ENCODE measurements at places on chromosomes 16 and 17. TPM values are rescaled to one million over a fixed set of nuclear protein-coding genes. Genes with fewer than 3 reads are reported as not detected.

DNA sequence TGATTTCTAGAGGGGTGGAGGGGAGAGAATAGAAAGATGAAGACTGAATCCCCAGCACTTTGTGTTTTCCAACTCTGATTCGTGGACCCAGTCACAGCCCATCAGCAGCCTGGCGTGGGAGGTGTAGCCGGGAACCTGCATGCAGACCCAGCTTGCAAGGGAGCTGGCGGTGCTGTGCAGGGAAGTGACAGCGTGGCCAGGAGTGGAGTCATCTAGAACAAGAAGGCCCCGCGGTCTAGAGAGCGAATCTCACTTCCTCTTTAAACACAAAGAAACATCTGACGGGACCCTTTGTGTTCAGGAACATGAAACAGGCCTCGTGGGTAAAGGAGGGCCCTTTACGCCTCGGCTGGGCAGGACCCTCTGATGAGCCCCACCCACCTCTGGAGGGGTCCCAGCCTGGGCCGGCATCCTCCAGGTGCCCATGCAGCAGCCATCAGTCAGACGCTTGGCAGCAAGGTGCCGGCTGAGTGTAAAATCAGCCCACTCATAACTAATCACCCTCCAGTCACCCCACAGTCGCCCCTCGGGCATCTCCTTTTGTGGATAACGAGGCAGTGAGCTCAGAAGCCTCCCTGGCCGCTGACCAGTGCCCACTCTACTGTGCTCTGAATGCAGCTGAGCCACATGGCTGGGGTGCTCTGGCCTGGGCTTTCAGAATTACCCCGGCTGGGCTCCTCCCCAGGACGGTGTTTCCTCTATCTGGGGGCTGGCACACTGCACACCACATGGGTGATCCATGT is 4.4 kb downstream of the SNAI3 start:
- DNase-seq, result no peak

HIRIP3 gene
- total RNA-seq, result 6.0 TPM

DNA sequence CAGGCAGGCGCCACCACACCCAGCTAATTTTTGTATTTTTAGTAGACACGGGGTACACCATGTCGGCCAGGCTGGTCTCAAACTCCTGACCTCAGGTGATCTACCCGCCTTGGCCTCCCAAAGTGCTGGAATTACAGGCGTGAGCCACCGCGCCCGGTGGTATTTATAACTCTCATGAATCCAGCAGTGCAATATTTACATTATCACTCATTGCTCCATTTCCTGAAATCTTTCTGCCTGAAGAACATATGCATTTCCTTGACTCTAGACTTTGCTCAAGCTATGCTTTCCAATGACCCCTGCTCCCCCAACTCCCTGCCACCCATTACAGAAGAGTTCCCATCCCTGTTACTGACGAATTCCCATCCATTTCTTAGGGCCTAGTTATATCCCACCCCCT is 19.7 kb upstream of the NDUFAB1 start:
- no peak for DNase-seq

DNA sequence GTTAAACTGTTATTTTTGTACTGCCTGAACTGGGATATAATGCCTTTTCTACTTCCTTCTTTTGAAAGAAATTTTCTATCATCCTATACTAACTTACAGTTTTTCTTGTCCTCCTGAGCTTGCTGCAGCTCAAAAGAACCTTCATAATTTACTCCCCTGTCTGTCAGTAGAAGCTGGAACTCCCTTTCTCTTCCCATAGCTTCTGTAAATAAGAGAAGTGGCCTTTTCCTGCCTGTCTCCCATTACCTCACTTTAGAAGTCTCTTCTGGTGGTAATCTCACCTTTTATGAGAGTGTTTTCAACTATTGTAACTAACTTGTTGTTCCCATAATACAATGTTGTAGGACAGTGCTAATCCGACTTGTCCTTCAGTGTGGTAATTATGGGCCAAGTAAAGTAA is 246.7 kb upstream of the TBX2 start:
- DNase-seq, result no peak

DNA sequence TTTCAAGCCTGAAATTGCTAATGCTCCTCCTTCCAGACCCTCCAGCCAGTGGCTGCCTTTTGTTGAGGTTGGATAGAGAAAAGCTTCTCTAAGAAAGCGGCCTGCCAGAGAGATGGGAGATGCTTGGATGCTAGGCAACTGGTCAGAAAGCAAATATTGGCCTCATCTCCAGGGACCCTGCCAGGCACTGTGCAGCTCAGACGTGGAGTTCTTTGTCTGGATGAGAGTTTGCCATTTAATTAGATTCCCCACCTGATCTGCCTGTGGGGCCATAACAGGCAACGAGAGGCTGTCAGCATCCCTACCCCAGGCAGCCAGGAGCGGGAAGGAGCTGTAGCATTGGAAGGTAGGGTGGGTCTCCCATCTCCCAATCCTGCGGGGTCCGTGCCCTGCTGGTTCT is 52.7 kb downstream of the ASIC2 start:
- DNase-seq, result no peak

DNA sequence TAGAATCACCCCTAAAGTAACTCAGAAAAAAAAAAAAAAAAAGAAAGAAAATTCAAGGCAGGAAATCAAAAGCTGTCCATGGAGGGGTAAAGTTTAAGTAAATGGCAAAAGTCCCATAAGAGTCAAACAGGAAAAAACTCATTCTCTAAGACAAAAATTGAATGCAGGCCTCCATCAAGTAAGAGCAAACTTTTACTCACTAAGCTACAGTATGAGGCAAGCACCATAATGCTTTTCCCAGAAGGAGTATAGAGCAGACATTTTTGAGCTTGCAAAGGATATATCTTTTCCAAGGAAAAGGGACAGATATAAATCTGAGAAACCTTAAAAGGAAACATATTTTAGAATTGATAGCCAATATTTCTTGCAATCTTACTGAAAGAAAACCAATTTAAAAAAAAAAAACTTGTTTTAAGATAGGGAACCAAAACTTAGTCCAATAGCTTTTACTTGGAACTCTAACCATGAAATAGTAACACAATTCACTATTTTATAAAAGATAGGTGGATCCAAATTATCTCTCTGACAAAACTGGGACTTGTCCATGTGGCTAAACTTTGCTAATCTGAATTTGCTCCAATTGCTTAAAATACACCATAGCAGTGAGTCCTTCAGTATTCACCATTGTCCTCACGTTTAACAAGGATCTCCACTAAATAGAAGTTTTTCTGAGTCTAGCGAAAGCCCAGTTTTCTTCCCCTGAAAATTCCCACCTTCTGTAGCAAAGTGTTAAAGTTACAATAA is 99.8 kb downstream of the CDH11 start:
- DNase-seq, result no peak

GRCh38 chr17:57943140-57943539 is 12.1 kb downstream of the CUEDC1 start:
- peak; percentile 38 for DNase-seq

DNA sequence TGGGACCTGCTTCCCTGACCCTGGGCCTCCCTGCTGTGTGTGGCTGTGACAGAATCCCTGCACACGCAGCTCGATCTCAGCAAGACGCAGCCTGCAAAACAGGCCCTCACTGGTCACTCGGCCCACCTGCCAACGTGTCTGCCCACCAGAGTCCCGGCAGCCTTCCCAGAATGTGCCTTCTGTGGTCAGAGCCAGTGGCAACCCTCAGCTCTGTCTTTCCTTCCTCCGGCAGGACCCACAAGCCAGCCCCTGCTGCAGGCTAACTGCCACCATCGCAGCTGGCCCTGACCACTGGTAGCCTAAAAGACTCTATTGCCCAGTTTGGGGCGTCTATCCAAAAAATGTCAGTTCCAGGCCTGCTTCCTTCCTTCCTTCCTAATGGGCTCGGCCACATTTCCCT is 83.2 kb downstream of the LITAF start:
- no peak for DNase-seq

SLC6A2 gene
- total RNA-seq, result 0.26 TPM

GRCh38 chr16:30929167-30929566 is 5.8 kb downstream of the FBXL19 start:
- no peak for DNase-seq

TBC1D3C gene
- 0.38 TPM for total RNA-seq

DNA sequence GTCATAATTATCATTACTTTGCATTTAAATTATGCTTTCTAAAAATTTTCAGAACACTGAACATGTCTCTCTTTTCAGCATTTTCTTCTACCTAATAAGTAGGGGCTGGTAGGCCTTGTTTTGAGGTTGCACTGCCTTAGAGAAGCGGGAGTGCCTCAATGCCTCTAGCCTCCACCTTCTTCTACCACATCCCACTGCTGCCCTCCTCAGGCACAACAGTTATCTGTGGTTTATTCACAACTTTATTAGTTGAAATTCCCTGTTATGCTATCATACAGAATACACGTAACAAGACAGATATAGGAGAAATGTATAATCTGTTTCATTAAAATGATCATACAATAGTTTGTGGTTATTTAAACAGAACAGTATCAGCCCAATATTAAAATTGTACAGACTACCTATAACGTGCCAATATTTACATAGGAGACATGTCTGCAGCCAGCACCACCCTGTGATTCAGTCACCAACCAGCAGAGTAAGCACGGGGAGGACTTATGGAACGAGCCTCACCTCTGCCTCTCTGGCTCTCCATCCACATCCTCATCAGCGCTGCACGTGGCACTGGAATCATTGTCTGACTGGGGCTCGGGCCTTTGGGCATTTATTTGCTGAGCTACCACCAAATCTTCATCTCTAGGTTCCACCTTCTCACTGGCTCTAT is 101.2 kb downstream of the TTC19 start:
- peak; percentile 7 for DNase-seq

CTRB1 gene
- not detected for total RNA-seq

ABCA8 gene
- under 0.01 TPM for total RNA-seq

GRIN2C gene
- under 0.01 TPM for total RNA-seq

GRCh38 chr17:46020023-46020761 is 21.1 kb downstream of the STH start:
- no peak for DNase-seq

GRCh38 chr16:53852678-53853077 is 148.7 kb downstream of the FTO start:
- DNase-seq, result no peak

CHST5 gene
- total RNA-seq, result not detected

NPIPA8 gene
- not detected for total RNA-seq

DNA sequence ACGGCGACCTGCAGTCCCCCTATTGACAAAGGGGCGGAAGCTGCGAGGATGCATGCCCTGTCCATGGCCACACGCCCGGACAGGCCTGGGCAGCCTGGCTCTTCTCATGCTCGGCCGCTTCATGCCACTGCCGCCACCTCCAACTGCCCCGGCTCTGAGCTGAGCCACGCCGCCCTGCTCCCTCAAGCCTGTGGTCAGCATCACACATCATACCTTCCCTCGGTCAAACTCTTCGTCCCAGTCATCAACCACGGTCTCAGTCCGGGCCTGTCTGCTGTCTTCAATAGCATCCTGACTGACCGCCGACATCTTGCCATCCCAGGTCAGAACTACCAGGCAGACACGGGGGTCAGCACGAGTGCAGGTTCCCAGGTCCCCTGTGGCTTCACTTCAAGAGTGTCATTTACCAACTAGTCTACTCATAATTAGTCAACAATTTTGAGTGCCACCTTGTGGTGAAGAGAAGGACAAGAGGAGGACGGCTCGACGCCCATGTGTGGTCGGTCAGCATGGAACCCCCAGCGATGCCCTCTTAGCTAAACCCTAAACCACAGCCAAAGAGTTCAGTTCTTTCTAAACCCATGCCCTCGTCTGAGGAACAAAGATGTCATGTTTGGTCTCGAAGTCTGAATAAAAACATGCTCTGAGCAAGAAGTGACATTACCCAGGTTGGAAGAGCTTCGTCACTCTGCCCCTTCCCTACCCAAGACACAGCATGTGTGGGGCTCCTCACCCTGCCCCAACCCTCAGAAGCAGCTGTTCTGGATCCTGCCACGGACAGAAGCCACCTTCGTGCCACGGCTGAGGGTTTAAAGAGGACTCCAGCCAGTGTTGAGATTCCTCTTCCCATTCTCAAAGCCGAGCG is 16.9 kb upstream of the CYTH1 start:
- peak; percentile 56 for DNase-seq

STH gene
- total RNA-seq, result not detected

- DNase-seq, result no peak
These were observed 114.1 kb upstream of the RPL38 start for GRCh38 chr17:74089380-74089779.

GRCh38 chr17:3986270-3986938 is 22.2 kb upstream of the ATP2A3 start:
- DNase-seq, result peak; percentile 49

GRCh38 chr17:14048169-14048568 is 21.1 kb upstream of the COX10 start:
- no peak for DNase-seq

DNA sequence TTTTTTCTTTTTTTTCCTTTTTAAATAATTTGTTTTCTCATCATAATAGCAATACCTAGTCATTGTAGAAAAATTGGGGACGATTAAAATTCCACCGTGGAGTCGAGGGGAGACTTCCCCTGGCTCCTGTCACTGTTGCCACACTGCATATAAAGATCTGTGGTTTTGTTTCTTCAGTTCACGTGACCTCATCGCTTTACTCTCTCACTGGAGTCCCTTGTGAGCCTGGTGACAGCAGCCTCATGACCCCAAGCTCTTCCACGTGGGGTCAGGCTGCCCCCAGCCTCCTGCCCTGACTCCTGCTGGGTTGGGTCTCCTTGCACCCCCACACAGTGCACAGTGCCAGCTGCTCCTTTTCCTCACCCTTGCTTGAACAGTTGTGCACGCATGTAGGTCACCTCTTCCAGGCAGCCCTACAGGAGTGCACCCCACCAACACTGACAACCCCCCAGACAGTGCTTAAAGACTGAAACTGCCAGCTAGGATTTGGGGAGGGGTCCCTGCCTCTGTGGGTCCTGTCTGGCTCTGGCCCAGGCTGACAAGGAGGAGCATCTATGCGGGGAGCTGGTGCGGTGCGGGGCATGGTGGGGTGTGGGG is 7.3 kb upstream of the METRNL start:
- DNase-seq, result no peak

GAST gene
- 0.90 TPM for total RNA-seq

DNA sequence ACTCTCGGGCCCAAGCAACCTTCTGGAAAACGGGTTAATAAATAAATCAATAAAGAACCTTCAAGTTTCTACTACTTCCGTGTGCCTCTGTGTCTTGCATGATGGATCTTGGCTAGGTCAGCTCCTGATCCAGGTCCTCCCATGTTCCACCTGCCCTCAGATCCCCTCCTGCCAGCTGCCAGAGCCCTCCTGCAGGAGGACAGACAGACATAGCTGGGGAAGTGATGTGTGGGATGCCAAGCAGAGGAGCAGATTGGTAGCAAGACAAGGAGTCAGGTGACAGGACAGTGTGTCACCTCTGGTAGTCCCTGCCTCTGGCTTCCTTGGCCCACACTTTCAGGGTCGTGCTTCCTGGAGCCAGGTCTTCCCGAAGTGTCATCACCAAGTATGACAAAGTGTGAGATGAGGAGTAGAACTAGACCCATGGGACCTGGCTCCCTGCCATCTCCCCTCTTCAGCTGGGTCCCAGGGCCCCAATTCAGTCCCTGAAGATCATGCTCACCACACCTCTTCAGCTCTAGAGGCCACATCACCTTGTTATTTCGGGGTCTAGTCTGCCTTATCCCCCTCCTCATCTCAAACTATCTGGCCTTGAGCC is 1.0 kb upstream of the EPN3 start:
- DNase-seq, result no peak
